ENCODE measurements at places on chromosomes 11 and 22.

DNA sequence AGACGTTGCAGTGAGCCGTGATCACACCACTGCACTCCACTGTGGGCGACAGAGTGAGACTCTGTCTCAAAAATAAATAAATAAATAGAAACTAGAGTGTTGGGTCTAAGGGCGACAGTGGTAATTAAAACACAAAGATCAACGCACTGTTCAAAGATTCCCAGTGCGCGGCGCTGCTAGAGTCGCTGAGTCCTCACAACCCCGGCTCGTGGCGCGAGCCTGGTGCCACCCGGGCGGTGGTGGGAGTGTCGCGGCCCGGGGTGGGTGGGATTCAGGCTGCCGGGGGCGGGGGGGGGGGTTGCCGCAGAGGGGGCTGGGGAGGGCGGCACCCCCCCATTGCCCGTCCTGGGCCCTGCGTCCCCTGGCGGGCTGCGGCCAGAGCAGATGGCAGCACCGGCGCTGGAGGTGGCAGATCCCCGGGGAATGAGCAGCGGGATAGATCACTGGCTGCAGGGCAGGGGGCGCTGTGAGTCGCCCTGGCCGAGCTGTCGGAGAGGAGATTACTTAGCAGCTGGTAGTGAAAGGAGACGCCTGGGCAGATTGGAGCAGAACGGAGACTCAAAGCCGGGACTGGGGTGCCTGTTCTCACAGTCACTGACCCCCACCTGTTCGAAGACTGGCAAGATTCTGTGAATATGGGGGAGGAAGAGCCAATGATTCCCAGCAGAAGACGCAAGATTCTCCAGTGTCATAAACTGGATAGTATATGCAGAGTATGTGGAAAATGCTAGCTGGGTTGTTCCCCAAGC lies 30.2 kb upstream of the APOBEC3A start:
- no peak for DNase-seq

DNA sequence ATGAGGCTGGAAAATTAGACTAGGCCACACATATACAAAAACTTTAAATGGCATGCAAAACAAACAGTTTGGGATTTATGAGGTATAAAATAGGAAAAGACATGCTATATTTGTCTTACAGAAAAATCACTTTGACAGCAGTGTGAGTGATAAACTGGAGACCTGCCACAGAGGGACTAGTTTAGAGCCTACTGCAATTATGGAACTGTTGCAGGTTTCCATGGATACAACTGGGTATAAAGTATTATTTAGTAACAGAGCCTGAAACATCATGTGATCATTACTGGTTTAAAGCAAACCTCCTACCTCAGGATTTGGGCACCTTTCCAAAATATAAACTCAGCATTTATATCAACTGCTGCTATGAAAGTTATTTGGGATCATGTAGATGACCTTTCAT lies 1032.5 kb downstream of the DLG2 start:
- no peak for DNase-seq

- DNase-seq: no peak
Measured at GRCh38 chr11:134780486-134781147, 368.6 kb upstream of the B3GAT1 start.

DNA sequence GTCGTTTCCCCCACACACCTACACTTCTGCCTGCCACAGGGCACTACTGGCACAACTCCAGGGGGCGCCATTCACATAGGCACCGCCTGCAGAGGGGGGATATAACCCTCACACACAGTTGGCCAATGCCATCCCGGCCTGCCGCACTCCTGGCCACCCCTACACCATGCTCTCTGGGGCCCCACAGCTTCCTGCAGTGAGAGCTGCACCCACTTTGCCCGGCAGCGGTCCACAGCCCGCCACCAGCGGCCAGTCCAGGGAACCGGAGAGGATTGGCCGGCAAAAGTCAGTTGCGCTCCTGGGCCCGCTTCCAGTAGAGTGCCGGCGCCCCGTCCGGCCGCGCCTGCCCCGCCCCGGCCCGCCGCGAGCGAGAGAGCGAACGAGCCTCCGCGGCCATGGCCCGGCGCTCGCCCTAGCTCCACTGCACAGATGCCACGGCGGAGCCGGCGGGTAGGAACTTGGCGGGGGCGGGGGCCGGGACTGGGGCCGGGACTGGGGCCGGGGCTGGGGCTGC lies 25.6 kb upstream of the SUSD2 start:
- peak; percentile 65 for DNase-seq

DNA sequence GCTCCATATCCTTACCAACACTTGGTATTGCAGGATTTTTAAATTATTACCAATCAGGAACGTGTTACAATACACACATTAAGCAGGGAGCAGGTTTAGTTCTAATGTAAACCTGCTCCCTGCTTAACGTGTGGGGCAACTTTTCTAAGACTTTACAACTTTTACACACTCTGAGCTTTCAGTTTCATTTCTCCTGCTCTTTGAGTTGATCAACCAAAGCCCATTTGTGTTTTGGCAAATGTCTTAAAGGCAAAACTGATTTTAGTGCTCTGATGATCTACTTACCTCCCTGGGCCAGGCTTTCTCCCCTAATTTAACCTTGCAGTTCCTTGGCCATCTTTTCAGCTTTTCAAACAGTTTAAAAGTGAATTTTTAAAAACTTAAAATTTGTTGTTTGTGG lies 70.9 kb downstream of the ZBTB44 start:
- DNase-seq: no peak

Data from HuH-7 (cell line).